Cardiac fibroblast (primary cell): ENCODE measurements at places on chromosomes 13 and 19.

DNA sequence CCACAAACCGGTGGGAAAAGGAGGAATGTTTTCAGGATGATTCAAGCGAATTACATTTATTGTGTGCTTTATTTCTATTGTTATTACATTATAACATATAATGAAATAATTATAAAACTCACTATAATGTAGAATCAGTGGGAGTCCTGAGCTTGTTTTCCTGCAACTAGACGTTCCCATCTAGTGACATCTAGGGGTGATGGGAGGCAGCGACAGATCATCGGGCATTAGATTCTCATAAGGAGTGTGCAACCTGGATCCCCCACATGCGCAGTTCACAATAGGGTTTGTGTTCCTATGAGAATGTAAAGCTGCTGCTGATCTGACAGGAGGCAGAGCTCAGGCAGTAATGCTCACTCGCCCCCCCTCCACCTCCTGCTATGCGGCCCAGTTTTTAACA is 54.5 kb downstream of the SPTBN4 start:
- peak; percentile 48 for DNase-seq

- no peak for DNase-seq
These were observed 64.4 kb upstream of the FRY start for GRCh38 chr13:31967155-31967554.

DNA sequence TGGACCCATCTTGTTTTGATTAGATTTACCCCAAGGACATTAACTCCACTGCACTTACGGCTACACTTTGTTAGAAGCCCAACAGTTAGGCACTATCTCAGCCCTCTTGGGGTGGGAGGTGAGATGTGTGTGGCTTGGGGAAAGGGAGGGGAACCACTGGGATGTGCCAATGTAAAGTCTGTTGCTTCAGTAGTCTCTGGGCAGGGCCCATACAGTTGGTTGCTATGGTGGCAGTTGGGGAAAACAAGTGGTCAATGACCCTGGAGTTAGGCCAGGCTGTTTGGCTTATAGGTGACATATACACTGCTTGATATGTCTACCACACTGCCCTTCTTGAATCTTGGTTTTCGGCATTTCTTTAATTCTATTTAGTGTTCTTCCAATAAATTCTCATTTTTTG is 8.9 kb upstream of the RB1 start:
- no peak for DNase-seq

- no peak for DNase-seq
These were observed 47.4 kb upstream of the PCDH20 start for GRCh38 chr13:61463024-61463423.

- peak; percentile 50 for DNase-seq
These were observed 4.8 kb downstream of the STK24 start for GRCh38 chr13:98571955-98572662.

DNA sequence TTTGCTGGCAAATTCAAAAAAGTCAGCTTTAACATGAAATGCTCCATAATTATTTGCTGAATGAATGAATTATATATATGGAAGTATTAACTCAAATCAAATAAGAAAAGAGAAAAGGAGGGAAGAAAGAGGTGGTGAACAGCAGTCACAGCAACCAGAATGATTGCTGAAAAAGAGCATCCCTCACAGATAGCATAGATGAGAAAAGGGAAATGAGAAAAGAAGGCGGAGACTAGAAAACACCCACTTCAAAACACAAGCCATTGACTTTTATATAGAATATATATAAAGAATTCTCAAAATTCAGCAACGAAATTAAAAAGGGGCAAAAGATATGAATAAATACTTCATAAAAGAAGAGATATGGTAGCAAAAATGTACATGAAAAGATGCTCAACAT is 75.2 kb downstream of the CAB39L start:
- DNase-seq, result no peak

GRCh38 chr13:29162638-29163235 is 342.6 kb downstream of the MTUS2 start:
- DNase-seq, result peak; percentile 16

GRCh38 chr13:51282322-51282721 is 57.2 kb upstream of the SERPINE3 start:
- DNase-seq, result no peak

- DNase-seq, result no peak
These were observed 371.3 kb downstream of the IRS2 start for GRCh38 chr13:109415057-109415456.

DNA sequence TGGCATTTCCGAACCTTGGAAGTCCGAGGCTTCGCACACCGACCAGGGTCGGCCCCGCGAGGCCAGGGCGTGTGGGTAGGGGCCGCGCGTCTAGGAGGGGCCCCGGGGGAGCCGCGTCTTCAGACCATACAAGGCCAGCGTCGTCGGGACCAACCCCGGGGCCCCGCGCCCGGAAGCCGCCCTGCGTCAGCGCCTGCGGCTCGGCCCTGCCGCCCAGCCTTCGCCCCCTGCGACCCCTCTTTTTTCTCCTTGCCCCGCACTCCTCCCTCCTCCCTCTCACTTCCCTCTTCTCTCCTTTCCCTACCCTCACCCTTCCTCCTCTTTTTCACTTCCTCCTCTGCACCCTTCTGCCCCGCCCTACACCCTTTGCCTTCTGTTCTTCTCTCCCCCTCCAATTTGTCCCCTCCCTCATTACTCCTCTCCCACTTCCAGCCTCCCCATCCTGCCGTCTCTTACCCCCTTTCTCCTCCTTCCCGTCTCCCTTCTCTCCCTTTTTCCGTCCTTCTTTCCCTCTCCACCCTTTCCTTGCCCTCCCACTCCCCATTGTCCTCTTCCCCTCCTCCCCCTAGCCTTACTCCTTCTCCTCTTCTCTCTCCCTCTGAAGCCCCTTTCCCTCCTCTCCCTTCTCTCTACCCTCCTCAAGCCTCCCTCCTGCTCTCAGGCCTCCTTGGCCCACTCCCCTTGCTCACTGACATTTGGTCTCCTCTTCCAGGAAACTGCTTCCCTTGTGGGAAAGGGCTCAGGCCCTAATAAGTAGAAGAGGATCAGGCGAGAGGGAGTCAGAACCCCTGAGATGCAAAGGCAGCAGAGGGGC is 2.2 kb upstream of the PLEKHG2 start:
- DNase-seq, result no peak

- DNase-seq, result peak; percentile 46
These were observed 2.8 kb downstream of the SEMA6B start for GRCh38 chr19:4556597-4557127.

DNA sequence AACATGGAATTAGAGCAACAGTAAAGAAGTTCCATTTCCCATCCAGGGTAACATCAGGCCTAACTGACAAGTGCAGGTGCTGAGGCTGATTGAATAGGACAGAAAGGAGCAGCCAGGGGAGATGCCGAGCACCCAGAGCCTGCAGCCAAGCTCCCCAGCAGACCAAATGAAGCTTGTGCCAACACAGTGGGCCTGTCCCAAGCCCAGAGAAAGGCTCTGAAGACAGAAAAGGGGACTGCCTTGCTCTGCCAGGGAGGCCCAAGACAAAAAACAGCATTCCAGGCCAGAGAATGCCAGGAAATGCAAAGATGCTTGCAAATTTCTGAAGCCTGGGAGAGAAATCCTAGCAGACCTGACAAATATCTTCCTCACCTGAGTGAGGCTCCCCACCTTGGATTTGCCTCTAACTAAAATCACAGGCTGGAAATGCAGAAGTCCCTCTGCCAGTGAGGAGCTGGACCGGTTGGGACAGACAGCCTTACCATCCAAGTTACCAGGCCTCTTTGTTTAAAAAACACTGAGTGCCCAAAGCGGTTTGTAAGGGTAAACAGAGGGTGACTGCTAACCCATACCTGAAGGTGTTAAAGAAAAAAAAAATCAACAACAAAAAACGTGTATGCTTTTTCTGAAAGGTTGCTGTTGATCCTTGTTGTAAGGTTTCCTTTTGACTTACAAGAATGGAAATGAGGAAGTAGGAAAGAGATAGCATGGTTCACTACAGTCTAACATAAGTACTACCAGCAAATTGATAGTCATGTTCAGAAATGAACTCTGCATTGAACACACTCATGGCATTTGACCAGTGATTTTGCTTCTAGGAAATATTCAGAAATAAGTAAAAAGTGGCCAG is 11.8 kb upstream of the HMGB1 start:
- no peak for DNase-seq

GRCh38 chr19:334296-335071 is 10.1 kb downstream of the MIER2 start:
- no peak for DNase-seq

- DNase-seq, result no peak
These were observed 3.2 kb upstream of the ABCC4 start for GRCh38 chr13:95304453-95304852.

GRCh38 chr19:34512254-34512822 is 30.8 kb downstream of the WTIP start:
- no peak for DNase-seq

GRCh38 chr19:23587546-23587945 is 99.5 kb downstream of the ZNF675 start:
- no peak for DNase-seq

GRCh38 chr19:12272980-12273901 is 21.4 kb downstream of the ZNF44 start:
- no peak for DNase-seq

- DNase-seq, result no peak
These were observed 19.1 kb downstream of the TEX29 start for GRCh38 chr13:111339366-111340143.

- DNase-seq, result no peak
These were observed 1397.0 kb downstream of the UQCRFS1 start for GRCh38 chr19:27815985-27816384.

- DNase-seq, result no peak
These were observed 212.4 kb downstream of the SHISA2 start for GRCh38 chr13:25839371-25839770.

DNA sequence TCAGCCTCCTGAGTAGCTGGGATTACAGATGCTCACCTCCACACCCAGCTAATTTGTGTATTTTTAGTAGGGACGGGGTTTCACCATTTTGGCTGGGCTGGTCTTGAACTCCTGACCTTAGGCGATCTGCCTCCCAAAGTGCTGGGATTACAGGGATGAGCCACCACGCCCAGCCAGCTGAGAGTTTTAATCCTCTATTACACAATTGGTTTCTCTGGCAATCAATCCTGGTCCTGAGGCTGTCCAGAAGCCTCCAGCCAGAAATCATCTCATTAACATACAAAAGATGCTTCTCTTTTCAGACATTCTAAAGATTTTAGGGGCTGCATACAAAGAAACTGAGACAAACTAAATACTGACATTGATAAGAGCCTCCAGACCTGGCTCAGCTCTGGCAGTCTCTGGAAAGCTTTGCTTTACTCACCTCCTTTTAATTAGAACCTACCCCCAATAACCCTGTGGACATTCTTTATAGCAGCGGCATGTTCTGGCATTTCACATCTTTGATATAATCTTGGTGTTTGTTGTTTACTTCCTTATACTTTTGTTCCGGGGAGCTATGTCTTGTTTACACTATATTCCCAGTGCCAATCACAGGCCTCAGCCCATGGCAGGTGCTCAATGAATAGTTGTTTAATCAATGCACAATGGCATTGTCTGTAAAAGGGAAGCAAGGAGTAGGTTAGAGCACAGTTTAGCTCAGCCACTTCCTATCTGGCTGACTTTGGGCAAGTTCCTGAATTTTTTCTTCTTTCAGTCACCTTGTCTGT is 4.1 kb upstream of the ZNF724 start:
- DNase-seq, result no peak

DNA sequence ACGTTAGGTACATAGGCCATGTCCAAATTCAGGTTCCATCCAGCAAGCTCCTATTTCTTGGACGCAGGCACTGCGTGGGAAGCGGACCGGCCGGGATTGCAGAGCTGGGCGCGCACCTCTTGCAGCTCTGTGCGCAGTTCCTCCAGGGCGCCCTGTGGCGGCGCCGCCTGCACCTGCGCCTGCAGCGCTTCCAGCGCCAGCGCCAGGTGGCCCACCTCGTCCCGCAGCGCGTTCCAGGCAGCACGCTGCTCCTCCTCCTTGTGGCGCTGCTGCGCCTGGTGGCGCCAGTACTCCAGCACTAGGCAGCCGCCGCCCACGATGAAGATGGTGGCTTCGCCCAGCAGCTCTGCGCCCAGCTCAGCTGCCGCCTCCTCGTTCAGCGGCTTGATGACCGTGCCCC is 31.1 kb downstream of the OPA3 start:
- no peak for DNase-seq

- DNase-seq, result peak; percentile 95
These were observed at the start of gene WASF3 for GRCh38 chr13:26557393-26558073. TSS of gene WASF3 (plus strand) at chr13:26557683. CDS start at chr13:26642271, 84,588 bp downstream.

- DNase-seq, result no peak
These were observed 6.9 kb downstream of the BSG start for GRCh38 chr19:579111-579841.

DNA sequence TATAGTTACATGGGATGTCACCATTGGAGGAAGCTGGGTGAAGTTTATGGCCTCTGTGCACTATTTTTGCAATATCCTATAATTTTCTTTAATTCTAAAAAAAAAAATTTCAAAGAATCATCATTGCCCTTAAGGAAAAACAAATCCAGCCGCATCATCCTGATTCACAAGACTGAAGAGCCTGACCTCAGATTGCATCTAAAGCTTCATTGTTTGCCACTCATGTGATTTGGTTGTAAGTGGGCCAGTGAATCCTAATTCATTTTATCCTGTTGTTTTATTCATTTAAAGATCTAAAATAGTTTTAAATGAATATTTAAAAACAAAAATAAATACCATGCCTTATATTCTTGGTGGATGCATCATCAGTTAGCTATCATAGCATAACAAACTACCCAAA is 504.5 kb downstream of the TBC1D4 start:
- peak; percentile 17 for DNase-seq

DNA sequence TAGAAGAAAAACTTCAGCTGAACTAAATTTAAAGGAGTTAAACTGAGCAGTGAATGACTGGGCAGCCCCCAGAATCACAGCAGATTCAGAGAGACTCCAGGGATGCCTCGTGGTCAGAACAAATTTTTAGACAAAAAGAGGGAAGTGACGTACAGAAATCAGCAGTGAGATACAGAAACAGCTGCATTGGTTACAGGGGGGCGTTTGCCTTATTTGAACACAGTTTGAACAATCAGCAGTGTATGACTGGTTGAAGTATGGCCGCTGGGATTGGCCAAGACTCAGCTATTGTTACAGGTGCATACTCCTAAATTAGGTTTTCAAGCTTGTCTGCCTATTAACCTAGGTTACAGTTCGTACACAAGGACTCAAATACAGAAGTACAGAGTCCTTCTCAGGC is 2.2 kb upstream of the SPRYD7 start:
- no peak for DNase-seq

DNA sequence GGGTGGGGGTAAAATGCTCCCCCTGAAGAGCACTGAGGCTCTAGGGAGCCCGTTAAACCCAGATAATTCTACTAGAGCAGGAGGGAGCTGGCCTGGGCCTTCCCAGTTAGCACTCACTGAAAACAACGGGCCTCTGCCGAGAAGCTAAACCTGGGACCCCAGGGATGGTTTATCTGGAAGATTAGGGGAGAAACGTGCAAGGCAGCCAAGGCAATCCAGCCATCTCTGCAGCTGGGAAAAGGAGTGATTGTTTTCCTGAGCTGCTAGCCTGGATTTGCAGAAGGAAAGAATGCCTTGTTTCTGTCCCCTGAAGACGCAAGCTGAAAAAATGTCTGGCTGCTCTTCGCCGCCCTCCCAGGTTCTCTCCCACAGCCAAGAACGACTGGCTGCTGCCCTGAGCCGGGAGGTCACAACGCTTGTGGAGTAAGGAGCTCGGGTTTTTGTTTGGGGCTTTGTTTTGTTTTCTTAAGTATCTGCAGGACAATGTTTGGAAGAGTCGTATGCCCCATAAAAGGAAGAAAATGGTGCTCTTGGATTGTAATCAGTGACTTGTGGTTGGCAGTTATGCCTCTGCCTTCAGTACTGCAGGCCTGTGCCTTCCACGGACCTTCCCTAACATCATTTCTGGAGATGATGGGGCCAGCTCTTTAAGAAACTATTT is 31.5 kb downstream of the COL4A2 start:
- peak; percentile 96 for DNase-seq
